A549 (cell line): ENCODE measurements at places on chromosomes 1 and 21.

- DNase-seq, result no peak
These were observed 29.1 kb downstream of the COL18A1 start for GRCh38 chr21:45433911-45434644.

- DNase-seq, result peak; percentile 91
These were observed 7.5 kb upstream of the ZNF436 start for GRCh38 chr1:23376890-23377811.

DNA sequence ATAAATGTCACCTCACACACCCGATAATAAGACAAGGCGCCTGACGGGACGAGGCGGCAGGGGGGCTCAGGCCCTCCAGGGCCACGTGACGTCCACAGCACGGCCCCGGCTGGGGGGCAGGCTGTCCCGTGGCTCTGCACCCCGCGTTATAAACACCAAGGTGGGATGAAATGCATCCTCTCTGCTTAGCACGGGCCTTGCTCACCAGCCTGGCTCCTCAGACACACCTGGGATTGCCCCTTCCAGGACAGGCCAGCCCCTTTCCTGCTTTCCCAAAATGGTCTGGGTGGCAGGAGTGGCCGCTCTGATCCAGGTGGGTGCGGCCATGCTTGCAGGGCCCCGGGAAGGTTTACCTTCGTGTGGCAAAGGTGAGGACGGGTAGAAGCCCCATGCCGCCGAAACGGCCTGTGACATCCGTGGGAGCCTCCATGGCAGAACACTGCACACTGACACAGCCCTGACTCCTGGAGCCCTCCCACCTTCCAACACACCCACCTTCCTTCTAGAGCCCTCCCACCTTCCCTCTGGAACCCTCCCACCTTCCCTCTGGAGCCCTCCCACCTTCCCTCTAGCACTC lies 35.9 kb downstream of the SLC19A1 start:
- no peak for DNase-seq

GRCh38 chr1:30147188-30147587 lies 576.2 kb downstream of the MATN1 start:
- no peak for DNase-seq

DNA sequence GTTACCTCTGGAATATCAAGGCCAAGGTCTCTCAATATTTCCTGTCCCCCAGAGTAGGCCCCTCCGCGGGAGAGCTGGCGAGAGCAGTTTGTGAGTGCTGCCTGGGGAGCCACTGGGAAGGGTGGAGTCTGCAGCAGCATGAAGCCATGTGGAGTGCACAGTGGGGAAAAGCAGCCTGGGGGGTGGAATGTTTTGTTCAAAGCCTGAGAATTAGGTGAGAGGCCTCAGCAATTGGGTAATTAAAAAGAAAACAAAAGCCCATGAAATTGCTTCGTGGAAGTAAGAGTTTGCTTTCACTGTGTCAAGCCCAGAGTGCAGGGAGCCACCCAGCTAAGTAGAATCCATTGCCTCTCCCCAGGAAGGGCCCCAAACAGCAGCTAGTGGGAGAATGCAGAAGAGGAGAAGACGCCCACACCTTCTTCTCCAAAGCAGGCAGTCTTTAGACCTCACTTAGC lies 30.2 kb upstream of the DISC1 start:
- no peak for DNase-seq

GRCh38 chr1:24775916-24776315 lies 30.7 kb downstream of the CLIC4 start:
- no peak for DNase-seq
